ENCODE measurements at places on chromosomes 16 and 17.

GRCh38 chr17:8868529-8868951, 1.1 kb upstream of the PIK3R6 start:
- no peak for DNase-seq

DNA sequence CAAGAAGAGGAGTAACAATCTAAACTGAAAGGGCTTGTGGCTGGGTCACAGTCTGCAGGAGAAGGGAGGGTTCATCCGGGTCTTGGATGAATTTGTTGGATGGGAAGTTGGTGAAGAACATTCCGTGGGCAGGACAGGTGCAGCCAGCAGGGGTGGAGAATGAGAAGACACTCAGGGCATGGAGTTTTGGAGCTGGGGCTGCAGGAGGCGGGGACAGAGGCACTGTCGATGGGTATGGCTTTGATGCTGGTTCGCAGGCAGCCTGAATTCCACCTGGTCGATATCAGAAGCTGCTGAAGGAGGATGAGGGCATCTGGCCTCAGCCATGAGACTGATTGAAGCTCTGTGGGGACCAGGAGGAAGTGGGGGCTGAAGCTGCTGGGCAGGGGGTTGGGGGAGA, 36.1 kb upstream of the CBFA2T3 start:
- no peak for DNase-seq

DNA sequence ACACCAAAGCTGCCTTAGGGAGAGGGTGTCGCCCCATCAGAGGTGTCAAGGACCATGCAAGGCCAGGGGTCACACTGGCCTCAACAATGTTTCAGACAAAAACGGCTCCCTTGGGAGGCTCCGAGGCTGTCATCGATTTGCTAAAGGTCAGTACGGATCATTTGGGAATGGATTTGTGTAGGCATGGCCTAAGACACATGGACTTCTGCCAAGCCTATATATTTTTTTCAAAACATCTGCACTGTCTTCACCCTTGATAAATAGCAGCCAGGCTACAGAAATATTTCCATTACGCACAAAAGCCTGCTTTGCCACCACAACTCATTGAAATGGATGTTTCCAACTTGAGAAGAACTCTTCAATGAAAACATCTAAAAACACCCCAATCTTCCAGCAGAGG, 10.3 kb downstream of the CUEDC1 start:
- no peak for DNase-seq

DNA sequence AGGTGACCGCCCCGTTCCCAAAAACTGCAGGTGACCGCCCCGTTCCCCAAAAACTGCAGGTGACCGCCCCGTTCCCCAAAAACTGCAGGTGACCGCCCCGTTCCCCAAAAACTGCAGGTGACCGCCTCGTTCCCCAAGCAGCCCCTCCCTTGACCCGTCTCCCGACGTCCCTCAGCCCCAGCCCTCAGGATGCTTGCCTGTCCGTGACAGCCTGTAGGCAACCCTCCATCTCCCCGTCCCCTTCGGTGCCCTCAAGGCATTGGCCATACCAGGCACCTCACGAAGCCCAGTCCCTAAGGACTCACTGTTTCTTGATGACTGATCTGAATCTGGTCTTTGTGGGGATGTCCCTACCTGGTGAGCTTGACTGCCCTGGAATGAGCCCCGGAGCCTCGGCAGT, 25.1 kb downstream of the SGSM2 start:
- DNase-seq = no peak

GRCh38 chr17:76270127-76270592, 5.0 kb downstream of the UBALD2 start:
- no peak for DNase-seq

DNA sequence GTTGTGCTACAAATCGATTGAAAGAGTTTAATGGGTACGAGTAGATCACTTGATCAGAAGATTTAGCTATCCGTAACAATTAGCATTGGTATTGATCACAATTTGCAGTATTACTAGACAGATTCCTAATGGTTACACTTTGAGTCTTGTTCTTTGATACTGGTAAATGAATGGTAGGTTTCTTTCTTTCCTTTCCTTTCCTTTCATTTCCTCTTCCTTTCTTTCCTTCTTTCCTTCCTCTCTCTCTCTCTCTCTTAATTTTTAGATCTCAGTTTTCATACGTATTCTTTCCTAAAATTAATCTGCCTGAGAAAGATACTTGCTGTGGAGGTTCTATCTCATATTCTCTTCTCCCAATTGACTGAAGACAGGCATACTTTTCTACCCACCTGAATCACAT, 17.9 kb downstream of the CPD start:
- DNase-seq = no peak

DNA sequence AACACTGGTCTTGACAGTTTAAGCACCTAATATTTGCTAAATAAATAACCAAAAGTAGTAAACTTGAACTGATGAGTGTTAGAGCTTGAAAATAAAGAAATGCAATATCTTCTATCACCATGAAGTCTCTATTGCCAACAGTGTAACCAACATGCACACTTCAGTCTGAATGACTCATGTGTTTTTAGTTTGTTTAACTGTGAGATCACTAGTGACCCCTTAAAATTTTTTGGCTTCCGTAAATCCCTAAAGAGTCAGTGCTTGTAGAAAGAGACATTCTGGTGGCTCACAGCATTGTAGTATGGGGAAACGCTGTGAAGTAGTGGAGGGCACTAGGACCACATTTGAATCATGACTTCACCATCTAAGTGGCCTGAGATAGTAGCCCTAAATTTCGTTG, 341.1 kb downstream of the PMP22 start:
- DNase-seq = no peak

DNA sequence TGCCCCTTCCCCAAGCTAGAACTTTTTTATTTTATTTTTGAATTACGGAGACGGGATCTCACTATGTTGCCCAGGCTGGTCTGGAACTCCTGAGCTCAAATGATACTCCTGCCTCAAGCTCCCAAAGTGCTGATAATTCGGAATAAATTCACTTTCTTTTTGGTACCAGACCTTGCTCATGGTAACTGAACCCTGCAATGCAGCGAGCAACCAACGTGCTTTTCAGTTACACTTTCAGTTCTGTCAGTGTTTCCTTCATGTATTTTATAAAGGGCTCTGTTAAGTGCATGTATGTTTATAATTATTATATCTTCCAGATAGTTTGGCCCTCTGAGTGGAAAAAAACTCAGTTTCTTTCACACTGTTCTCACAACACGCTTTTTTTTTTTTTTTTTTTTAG, 13.9 kb downstream of the C16orf96 start:
- DNase-seq = no peak

DNA sequence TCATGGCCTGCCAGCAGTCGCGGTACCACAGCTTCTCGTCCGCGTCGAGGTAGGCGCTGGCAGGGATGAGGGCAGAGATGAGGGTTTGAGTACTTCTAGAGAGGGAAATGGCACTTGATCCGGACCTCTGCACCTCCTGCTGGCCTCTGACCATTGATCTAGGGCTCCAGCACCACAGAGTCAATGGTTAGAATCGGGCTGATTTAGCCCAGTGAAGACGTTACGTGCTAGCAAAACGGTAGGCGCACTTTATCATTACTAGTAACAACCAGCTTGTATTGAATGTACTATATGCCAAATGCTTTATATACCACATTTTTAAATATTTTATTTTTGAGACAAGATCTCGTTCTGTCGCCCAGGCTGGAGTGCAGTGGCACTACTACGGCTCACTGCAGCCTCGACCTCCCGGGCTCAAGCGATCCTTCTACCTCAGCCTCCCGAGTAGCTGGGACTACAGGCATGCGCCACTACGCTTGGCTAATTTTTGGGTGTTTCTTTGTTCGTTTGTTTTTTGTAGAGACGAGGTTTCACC, 526 bp downstream of the TSNAXIP1 start:
- no peak for DNase-seq

DNA sequence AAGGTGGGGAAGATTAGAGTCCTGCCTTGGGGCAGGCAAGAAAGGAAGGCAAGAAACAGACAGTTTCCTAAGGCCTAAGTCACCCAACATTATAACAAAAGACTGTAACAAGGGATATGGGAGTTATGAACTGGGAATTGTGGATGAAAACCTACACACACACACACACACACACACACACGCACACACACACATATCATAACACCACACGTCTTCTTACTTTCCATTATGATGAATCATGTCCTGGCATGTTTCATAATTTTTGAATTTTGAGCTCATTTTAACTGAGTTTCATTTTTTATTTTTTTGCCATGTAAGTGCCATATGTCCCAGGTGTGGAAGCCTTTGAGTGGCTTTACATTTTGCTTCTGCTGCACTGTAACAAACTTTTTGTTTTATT, 29.9 kb downstream of the HS3ST2 start:
- DNase-seq = no peak

GRCh38 chr17:44106801-44107200, 16.6 kb downstream of the HDAC5 start:
- no peak for DNase-seq

- no peak for DNase-seq
These were observed 14.6 kb upstream of the ENPP7 start for GRCh38 chr17:79715943-79716797.

DNA sequence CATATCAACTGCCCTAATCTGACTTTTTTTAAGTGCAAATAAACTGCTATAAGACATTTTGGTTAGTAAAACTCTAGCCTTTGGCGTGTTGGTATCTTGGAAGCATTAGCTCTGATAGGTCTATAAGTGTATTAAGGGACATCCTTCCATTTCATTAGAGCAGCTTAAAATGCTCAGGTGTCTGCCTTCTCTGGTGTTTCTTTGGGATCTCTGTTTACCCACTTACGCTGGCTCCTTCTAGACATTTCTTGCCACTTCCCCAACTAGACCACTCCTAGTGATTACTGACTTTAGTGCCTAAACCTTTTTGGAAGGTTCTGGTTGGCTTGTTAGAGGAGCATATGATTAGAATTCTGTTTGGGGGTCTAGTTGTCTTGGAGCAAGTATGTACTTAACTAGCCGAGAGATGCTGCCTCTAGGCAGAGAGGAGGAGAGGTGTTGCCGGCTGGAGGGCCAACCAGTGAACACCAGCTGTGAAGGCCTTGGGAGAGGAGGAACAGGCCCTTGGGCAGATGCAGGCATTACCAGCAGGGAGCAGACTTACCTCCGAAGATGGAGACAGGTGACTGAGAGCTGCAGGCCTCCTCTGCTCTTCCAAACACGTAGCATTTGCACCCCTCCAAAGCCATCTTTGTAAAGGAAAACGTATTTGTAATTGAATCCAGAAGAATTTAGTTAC, 15.2 kb upstream of the CLEC18C start:
- no peak for DNase-seq

DNA sequence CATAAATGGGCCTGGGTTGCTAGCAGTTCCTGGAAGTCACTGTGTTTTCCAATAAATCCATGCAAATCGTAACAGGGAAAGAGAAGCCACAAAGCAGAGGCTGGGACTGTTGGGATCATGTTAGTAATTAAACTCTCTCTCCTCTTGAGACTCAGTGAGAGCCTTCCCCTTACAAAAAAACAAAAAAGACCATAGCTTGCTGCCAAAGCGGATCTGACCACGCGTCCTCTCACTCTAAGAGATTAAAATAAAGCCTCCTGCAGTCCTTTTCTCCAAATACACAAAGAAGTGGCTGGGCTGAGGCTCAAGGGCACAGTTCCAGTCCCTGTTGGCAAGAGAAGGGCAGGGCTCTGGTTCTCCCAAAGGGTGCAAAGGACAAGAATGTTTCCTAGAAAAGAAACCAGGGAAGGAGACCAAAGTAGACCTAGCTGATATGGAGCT, 38.5 kb downstream of the PIGL start:
- peak; percentile 76 for DNase-seq

DNA sequence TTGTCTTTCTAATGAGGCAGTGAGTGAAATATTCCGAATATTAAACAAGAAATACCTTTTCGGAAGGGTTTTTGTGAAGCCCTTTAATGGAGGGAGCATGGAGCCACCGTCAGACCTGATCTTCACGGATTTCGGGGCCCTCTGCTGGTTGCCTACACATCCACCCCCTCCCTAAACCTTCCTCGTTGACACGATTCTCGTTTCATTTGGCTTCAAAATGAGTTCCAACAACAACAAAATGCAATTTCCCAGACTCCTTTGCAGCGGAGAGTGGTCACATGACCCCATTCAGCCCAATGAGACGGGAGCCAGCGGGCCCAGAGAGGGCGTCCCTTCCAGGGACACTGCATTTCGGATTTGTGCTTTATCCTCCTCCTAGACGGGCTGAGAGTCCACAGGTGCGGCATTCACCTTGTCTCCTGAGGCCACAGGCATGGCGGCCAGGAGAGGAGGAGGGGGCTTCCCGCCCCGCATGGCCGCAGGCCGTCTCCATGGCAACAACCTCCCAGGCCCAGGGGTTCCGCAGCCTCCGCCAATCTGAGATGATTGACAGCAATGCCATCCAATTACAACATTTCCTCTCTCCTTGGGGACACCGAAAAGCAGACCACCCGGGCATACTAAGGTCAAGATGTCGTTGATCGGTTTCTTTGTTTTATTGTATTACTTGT, 259.8 kb downstream of the C16orf95 start:
- no peak for DNase-seq

GRCh38 chr16:78528265-78528664, 428.8 kb downstream of the WWOX start:
- DNase-seq = no peak

DNA sequence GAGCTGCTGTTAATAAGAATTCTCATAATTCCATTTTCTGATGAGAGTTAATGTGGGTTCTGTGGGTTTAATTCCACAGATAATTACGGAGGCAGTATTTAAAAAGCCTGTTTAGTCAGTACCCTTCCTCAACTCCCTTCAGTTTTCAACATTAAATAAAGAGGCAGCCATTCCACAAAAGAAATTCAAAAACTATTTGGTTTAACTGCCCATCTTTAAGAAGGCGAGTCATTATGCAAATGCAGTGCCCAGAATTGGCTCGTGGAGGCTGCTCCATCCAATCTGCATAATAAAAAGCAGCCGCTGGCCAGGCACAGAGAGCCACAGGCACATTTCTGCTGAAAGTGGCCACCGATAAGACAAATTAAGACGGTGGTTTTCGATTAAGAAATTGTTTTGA, 194.4 kb upstream of the TOX3 start:
- DNase-seq = no peak

DNA sequence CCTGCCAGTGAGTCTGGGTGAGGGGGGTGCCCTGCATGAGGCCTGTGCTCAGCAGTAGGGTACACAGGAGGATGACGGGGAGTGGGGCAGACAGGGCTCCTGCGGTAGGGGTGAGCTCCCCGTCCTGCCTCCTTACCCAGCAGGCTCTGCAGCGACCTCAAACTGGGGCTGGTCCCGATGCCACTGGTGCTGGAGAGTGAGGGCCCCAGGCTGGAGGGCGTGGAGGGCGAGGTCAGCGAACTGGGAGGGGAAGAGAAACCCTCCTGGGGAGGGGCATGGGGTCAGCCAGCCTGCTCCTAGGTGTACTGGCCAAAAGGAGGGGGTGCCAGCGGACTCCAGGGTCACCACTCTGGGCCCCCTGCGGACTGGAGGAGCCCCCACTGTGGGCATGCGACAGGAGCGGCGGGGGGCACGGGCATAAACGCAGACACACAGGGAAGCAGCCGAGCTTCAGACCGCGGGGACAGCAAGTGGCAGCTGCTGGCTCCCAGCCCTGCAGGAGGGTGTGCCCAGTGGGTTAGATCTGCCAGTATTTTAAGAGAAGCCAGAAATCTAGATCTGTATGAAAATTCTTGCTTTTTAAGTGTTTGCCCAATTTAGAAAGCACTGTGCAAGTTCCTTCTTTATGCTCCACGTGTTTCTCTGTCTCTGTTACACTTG, 9.0 kb upstream of the VASN start:
- DNase-seq = no peak

Measured in globus pallidus (tissue), 1 donor.